ENCODE measurements at places on chromosomes 11 and 22.

- no peak for DNase-seq
Observed at GRCh38 chr11:44631831-44632230, 66.4 kb downstream of the CD82 start.

DNA sequence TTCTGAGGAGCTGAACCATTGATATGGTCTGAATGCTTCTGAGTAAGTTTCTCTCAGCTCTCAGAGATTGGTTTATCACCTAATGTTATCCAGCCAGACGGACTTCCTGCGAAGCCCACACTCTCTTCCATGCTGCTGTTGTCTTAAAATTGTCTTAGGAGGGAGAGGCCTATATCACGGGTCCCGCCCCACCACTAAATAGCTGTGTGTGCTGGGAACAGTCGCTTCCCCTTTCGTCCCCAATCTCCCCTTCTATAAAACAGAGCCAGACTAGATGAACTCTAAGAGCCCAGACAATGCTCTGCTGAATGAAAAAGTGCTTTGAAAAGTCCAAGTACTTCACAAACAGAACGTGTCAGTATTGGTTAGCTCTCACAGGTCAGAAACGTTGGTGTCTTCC, 81.4 kb upstream of the AKIP1 start:
- no peak for DNase-seq

- DNase-seq, result no peak
Observed at GRCh38 chr22:50529416-50529896, 356 bp downstream of the TYMP start.

DNA sequence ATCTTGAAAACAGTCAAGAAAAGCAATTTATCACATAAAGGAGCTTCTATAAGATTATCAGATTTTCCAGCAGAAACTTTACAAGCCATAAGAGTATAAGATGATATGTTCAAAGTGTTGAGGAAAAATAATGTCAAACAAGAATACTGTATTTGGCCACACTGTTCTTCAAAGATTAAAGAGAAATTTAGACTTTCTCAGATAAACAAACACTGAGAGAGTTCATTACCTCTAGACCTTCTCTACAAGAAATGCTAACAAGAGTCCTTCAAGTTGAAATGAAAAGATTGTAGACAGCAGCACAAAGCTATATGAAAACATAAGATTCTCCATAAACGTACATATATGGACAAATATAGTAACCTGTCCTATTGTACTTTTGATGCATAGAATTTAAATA, 8.0 kb upstream of the MTMR2 start:
- no peak for DNase-seq

- no peak for DNase-seq
Observed at GRCh38 chr22:42584364-42584940, 30.2 kb downstream of the POLDIP3 start.

DNA sequence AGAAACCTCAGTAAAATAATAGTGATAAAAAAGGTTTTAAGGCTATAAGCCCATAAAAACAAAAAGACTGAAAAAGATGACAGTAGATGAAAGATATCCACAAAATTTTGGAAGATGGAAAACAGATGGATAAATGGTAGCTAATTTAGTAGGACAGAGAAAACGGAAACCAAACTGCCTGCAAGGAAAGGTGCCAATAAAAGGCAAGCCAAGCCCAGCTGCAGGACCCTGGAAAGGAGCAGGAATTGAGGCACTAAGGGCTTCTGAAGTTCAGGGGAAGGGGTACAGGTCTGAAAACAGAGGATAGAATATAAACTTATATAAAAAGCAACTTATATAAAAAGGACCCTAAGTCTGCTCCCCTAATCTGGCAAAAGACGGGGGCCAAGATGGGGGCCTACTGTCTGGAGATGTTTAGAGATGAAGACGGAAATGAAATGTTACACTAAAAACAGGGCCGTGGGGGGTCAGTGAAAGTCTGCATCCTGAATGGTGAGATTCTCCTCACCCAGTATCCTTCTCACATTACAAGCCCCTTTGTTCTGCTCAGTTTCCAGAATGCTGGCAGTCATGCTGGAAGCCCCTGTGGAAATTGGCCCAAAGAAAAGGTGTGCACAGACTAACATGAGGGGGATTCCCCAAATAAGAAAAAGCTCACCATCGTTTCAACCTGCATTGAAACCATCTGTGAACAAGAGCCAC, 269.3 kb upstream of the PITPNB start:
- no peak for DNase-seq

GRCh38 chr11:130653838-130654636, 205.6 kb downstream of the ADAMTS15 start:
- DNase-seq, result no peak

GRCh38 chr22:46433318-46433717, 97.8 kb downstream of the TRMU start:
- DNase-seq, result peak; percentile 40

GRCh38 chr11:86052693-86053641, 15.9 kb downstream of the PICALM start:
- no peak for DNase-seq

DNA sequence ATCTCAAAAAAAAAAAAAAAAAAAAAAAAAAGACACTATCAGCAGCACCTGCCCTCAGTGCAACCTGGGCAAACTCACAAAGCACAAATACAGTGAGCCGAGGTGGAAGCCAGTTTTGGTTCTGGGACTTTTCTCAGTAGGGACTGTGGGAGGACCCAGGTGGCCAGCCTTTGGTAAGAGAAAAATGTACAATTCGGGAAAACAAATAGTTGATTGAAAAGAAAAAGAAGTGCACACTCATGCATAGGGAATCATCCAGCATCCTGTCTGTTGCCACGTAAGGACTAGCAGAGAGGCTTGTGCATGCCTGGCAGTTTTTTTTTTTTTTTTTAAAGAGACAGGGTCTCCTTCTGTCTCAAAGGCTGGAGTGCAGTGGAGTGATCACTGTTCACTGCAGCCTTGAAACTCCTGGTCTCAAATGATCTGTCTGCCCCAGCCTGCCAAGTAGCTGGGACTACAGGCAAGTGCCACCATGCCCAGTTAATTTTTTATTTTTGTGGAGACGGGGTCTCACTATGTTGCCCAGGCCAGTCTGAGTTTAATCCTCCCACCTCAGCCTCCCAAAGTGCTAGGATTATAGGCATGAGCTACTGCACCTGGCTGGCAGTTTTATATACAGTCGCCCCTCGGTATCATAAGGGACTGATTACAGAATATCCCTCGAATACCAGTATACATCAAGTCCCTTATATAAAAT, 36.7 kb downstream of the TPST2 start:
- no peak for DNase-seq

DNA sequence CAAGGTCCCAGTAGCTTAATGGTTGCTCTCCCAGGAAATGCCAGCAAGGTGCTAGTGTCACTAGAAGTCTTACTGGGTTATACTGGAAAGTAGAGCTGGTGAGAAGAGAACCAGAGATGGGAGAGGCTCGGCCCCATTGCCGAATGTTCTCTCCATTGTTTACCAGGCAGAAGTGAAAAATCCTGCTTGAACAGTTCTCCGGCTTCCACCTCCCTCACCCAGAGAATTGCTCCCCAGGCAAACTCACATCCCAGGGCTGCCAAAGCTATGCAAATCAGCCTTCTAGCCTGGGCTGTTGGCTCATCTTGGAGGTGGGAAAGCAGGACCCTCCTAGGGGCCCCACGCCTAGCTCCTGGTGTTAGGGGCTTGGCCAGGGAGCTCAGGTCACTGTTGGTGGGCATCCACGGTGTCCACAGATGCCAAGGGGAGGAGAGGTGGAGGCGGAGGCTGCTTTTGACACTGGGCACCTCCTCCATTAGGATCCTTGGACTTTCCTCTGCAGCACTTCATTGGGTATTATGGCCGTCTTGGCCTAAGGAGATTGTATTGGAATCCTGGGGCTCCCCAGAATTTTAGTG, 20.1 kb downstream of the POU2F3 start:
- no peak for DNase-seq

GRCh38 chr11:69791276-69792180, 16.4 kb upstream of the FGF4 start:
- no peak for DNase-seq

- DNase-seq, result no peak
Observed at GRCh38 chr11:87020336-87020735, 17.4 kb upstream of the TMEM135 start.

GRCh38 chr11:65489035-65489705, 9.7 kb upstream of the MALAT1 start:
- DNase-seq, result no peak

DNA sequence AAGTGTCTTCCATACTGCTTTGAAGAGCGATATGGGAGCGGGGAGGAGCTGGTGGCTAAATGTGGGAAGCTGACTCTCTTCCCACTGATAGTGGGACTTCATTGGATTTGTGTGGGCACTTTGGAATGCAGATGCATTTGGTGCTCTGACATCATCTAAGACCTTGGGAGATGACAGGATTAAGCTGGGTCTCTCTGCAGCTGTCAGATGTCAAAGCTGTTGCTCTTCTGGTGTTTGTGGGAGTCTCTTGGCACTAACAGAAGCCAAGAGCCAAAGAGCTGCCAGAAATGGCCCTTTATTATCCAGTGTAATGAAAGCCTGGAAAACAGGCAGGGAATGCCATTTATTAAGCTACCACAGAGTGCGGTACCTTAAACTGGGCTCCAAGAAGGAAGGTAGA, 20.6 kb downstream of the GRAMD1B start:
- DNase-seq, result no peak

- peak; percentile 7 for DNase-seq
Observed at GRCh38 chr11:45280449-45280848, 5.7 kb downstream of the SYT13 start.

- no peak for DNase-seq
Observed at GRCh38 chr11:19953336-19953735, 206.9 kb downstream of the DBX1 start.

DNA sequence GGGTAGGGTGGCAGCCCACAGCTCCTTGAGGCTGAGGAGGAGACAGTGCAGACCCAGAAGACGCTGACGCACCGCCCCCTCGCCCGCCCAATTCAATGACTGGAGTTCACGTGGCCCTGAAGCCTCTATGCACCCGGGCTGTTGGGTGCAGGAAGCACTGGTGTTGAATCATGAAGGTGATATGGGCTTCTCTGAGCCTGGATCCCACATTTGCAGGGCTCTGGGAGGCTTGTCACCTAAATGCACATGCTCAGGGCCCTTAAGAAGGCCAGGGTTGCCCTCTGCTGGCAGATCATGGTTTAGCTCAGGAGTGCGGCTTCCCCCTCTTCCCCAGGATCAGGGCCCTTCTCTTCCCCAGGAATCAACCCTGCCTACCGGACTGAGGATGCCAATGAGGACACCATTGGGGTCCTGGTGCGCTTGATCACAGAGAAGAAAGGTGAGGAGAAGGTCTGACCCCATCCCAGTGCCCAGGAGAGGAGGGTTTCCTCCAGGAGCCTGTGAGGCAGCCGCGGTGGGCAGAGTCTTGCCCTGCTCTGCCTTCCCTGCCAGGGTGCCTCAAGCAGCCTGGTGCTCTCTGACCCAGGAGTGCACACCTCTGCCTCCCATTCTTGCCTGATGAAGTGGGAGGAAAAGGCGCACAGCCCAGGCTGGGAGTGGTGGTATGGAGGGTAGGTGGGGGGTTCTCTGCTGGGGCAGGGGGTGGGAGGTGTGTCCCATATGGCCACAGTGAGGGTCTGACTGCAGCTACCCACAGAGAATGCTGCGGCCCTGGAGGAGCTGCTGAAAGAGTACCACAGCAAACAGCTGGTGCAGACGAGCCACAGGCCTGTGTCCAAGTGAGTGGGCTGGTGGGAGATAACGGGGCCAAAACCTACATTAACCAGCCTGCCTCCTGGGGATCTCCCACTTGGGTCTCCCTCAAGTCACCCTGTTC, 17.5 kb downstream of the RELT start:
- peak; percentile 60 for DNase-seq

DNA sequence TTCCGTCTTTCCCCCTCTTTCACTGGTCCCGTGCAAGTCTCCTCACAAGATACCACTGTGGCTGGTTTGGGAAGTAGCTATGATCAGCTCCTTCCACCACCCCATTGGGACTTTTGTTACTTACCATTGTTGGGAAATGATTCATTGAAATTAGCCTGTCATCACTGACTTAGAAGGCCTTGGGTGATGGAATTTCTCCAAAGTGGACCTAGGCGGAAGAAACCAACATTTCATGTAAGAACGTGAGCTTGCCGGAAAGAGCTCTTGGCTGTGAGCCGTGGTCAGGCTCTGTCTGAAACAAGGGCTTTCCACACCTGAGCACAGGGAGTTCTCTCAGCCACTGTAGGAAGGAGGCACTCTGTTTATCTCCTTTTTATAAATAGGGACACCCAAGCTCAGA, 23.5 kb upstream of the CRYBB3 start:
- no peak for DNase-seq

- DNase-seq, result no peak
Observed at GRCh38 chr11:95465887-95466286, 234.9 kb upstream of the SESN3 start.

GRCh38 chr11:14881576-14882193, 10.3 kb downstream of the CYP2R1 start:
- no peak for DNase-seq

DNA sequence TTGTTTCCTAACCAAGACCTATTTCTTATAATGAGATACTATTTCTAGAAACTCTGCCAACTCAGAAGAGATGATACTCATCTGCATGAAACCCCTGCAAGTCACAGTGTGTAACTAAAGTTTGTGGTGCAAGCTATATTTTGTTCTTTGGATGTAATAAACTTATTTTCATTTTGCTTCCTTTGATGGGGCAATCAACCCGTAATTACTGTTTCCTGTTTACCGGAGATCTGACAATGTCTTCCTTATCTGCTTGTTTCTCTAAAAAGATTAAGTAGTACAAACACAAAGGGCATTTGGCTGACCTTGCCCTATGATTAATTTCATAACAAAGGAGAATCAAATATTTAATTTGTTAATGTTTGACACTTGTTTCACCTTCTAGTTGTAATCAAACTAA, 846.6 kb upstream of the ANO3 start:
- DNase-seq, result no peak

- DNase-seq, result no peak
Observed at GRCh38 chr11:46378811-46379481, 2.5 kb upstream of the MDK start.

DNA sequence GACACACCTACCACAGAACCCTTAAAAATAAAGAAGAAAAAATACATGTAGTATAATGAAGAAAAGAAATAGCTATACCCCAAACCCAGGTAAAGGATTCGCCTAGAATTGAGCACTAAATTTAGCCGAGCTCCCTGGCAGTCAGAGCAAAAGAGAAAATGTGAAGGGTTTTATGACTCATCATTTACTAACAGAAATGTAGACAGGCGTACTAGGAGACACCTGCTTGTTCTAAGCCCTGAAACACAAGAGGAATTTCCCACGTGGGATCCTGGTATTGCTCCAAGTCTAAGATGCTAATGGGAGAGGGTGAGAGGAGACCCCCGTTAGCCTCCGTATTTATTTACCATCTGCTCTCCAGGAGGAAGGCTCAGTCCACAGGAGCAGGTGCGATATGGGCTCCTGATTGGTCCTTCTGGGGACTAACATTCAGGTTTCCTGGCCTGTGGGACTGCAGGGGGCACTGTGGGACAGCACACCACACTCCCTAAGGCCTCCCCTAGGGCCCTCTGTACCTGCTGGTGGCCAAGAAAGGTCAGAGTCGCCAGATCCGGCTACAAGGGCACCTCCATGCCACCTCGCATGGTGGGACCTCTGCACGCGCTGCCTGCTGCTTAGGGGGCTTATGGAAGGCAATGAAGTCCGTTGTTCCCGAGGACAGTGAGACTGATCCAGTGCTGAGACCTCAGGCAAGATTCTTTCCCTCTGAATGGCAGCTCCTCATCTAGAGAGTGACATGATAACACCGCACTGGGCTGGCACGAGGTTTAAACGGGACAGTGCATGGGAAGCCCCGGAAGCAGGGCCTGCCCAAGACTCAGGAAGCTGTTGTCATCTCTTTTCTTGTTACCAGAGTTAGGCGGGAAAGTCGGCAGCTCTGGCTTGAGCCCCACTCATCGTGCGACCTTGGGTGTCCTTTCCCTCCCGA, 25.8 kb downstream of the KCNC1 start:
- no peak for DNase-seq

Measured in CD4-positive, alpha-beta T cell treated with Interferon gamma for 1 hour (primary cell).